ENCODE measurements at places on chromosomes 3 and 15.
A peak's percentile ranks its signal among the peaks of the same experiment; 100 is the strongest.

- no peak for DNase-seq
Observed at GRCh38 chr15:25251700-25252390, 187.0 kb downstream of the UBE3A start.

DNA sequence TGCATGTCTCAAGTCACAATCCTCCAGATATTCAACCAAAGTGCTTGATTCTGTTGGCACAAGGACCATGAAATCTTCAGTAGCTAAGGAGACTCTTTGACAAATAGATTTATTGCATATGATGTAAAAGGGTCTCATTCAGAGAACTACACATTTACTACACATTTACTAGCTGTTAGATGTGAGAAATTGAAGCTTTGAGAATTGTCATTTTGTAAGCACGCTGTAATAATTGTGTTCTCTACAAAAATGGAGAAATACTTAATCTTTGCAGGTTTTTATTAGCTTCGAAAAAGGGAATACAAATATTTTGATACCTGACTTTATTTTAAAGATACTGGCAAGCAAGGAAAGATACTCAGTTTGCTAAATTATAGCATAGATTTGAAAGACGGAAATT, 70.2 kb upstream of the CHD2 start:
- no peak for DNase-seq

GRCh38 chr3:76505202-76505845, 534.6 kb upstream of the ROBO2 start:
- no peak for DNase-seq

DNA sequence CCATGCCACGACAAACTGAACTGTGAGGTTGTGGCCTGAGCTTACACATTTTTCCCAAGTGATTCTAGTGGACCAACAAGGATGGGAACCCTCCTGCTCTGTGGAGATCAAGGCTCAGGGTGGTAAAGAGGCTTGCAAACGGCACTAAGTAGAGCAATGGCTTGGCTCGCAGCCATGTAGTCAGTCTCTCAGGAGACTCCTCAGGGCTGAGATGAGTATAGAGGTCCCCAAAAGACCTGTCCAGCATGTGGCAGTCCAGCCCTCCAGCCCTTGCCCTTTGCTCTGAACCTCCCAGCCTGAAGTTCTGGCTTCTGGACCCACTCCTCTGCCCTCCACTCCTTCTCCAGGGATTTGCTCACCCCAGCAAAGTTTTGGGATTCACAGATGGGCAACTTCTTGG, 8.3 kb upstream of the CAMP start:
- no peak for DNase-seq

DNA sequence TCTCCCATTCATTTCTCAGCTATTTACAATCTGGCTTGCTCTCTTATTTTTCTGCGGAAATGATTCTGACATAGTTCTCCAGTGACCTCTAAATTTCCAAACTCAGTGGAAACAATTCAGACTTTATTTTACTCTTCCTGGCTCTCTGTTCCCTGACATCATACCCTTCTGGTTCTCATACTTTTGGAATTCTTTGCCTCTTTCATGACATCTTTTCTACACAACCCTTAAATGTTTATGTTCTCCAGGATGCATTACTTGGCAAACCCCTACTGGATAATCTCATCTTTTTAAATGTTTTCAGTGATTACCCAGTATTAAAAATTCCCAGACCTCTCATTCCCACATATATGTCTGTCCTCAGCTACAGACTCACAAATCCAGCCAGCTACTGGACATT, 23.9 kb upstream of the PLSCR4 start:
- DNase-seq: no peak

GRCh38 chr3:190000187-190000860, 120.4 kb downstream of the P3H2 start:
- no peak for DNase-seq

DNA sequence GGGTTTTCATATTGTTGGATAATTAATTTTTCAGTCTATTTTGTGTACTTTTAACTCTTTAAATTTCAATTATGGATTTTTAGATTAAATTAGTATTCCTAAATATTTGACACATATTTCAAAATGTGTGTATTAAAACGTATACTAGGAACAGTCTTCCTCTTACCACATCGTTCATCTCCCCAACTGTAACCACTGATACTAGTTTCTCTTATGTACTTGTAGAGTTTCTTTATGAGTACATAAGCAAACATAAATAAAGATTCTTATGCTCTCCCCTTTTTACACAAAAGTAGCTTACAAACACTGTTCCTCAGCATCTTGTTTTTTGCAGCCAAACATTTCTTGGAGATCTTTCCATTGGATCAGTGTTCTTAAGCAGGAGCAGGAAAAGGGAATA, 45.9 kb downstream of the CMSS1 start:
- DNase-seq: no peak

DNA sequence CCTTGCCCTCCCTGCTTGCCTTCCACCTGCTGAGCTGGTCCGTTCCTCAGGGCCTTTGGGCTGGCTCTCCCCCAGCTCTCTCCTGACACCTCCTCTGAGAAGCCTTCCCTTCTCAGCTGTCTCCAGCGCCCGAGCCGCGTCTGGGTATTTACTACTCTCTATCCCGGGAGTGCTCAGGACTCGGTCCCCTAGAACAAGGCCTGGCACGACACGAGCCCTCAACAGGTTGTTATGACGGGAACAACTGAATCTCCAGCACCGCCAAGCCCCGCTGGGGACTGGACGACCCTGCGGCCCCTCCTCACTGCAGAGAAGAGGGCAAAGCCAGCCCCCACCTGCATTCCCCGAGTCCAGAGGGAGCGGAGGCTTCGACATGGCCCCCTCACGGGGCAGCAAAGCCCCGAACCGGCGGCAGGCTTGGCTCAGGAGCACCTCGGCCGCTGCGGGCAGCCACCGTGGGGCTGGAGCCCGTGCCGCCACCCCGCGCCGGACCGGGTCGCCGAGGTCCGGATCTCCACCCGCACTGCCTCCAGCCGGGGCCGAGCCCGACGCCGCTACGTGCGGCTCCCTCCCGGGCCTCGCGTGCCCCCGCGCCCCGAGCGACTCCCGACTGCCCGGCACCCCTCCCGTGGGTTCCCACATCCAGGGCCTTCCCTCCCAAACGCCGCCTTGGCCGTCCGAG, 792 bp downstream of the TPRA1 start:
- DNase-seq: no peak

GRCh38 chr3:51610708-51611107, 60.3 kb upstream of the TEX264 start:
- no peak for DNase-seq

GRCh38 chr3:189652042-189652441, 20.9 kb downstream of the TP63 start:
- peak; percentile 15 for DNase-seq

- no peak for DNase-seq
Observed at GRCh38 chr3:177538048-177538749, 340.9 kb upstream of the TBL1XR1 start.

DNA sequence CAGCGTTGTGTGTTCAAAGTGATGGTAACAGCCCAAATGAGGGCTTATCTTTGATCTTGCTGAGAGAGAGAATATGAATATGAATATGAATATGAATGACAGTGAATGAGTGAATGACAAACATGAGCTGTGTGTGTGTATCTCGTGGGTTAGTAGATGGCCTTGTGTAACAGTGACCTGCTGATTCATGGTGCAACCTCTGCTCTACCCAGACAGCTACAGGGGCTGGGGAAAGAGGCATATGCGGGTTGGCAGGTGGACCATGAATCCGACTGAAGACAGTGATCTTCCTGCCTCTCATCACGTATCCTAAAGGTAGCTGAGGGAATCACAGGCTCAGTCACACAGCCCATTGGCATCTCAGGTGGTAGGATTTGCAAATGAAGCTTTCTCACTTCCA, 58.2 kb downstream of the CHDH start:
- DNase-seq: no peak

GRCh38 chr3:186979852-186980251, 49.5 kb downstream of the ST6GAL1 start:
- no peak for DNase-seq

- DNase-seq: no peak
Observed at GRCh38 chr3:127733781-127734180, 61.0 kb downstream of the ABTB1 start.

- DNase-seq: no peak
Observed at GRCh38 chr15:99399061-99399460, 147.8 kb downstream of the LRRC28 start.

DNA sequence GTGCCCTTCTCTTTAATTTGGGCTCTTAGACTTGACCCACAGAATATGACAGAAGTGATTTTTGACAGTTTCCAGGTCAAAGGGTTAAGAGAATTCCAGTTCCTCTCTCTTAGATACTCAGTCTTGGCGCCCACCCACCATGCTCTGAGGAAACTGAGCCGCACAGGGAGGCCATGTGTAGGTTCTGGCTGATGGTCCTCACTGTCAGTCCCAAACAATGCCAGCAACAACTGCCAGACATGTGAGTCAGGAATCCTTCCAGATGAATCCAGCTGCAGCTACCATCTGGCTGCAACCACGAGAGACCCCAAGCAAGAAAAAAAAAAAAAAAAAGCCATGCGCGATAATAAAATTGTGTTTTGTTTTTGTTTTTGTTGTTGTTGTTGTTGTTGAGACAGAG, 326.6 kb downstream of the MAGI1 start:
- no peak for DNase-seq

GRCh38 chr3:96101006-96101560, 713.3 kb upstream of the EPHA6 start:
- no peak for DNase-seq

GRCh38 chr3:148513096-148513543, 184.6 kb upstream of the AGTR1 start:
- no peak for DNase-seq

GRCh38 chr15:91196127-91196526, 96.1 kb downstream of the SV2B start:
- no peak for DNase-seq

DNA sequence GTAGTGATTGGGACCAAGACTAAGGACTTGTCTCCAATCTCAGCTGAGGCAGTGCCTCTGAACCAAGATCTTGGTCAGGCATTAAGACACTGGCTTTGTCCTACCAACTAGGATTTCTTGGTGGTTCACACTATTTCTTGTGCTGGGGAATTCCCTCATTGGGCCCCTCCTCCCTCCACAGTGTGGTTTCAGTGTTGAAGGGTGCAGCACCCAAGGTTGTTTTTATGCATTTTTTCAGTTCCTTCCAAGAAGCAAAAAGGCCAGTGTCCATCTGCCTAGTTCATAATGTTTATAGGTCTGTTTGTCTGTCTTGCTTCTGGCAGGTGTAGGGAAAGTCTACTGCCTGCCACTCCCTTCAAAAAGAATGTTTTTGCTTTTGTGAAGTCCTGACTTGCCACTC, 10.6 kb upstream of the ITPKA start:
- no peak for DNase-seq

GRCh38 chr3:186538779-186539178, 5.4 kb downstream of the CRYGS start:
- no peak for DNase-seq

- DNase-seq: no peak
Observed at GRCh38 chr3:124063197-124063909, 71.4 kb upstream of the ROPN1 start.

GRCh38 chr3:50167841-50168209, 12.7 kb downstream of the SEMA3F start:
- DNase-seq: no peak

DNA sequence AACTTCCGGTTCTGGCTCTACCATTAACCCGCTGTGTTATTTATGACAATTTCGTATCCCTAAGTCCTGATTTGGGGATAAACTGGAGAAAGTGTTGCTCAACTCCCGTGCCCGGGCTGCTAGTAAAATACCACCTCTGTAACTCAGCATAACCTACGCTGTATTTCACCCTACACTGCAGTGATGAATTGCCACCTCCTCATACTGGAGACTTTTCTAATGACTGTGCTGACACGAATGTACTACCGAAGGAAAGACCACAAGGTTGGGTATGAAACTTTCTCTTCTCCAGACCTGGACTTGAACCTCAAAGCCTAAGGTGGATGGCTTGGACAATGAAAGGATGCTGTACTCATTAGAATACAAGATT, 16.5 kb downstream of the SLC51A start:
- no peak for DNase-seq

- DNase-seq: peak; percentile 38
Observed at GRCh38 chr3:43948013-43948412, 257.3 kb downstream of the ABHD5 start.

DNA sequence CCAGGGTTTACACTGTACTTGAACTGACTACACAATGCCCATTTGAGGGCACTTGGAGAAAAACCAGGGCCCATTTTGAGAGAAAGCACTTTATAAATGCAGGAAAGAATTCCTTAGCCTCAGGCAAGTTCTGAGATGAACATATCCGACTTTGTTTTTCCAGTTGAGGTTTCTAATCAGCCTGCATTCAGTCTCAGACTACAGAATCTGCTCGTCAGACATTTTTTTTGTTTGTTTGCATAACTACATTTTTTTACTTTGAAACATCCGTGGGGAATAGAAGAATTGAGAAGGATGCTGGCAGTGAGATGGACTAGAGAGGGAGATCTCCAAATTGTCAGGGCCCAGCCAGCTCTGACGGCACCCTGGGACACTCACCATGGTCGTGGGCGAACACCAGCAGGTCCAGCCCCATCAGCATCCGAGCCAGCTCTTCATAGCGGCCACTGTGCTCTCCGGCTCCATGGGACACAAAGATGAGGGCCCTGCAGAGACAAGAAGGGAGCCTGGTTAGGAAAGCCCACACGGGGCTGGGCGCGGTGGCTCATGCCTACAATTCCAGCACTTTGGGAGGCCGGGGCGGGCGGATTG, 40.8 kb downstream of the MGLL start:
- DNase-seq: no peak

DNA sequence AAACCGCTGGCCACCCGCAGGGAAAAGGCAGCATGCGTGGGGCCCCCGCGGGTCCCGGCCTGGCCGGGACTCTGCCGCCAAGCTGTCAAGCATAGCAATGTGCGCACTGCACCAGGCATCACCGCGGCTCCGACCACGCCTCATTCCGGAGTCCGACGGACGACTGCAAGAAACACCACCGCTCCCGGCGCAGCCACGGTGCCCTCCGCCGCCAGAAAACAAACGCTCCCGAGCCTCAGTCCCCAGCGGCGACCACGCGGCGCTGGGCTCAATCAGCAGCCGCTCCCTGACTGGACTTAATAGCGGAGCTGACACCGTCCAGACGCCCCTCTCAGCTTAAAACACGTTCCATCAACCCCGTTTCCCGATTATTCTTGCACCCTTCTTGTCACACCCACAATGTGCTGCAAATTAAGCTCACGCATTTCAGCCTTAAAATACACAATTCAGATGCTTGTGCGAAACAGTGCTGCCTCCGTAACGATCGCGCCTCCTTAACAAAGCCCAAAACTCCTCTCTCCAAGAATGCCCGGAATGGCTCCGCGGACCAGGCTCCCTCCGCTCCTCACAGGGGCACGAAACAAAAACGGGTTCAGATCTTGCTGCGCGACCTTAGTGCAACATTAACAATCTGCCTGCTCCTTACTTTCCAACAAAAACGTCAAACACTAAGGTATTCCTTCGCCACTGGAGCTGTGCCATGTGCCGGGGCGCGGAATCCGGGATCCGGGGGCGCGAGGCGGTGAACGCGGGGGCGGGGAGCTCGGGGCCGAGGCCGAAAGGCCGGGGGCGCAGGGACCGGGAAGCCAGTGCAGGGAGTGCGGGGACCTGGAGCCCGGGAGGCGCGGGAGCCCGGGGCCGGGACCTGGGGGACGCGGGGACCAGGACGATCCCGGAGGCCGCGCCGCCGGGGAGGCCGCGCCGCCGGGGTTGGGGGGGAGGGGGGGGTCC, 655 bp downstream of the CYFIP1 start:
- DNase-seq: no peak

- DNase-seq: peak; percentile 76
Observed at GRCh38 chr15:80160570-80161156, 7.9 kb downstream of the FAH start.

- DNase-seq: no peak
Observed at GRCh38 chr3:27507515-27508266, 23.5 kb upstream of the SLC4A7 start.

GRCh38 chr3:105582015-105582414, 215.3 kb downstream of the ALCAM start:
- no peak for DNase-seq

Measured in Jurkat, Clone E6-1 (cell line).